ENCODE measurements at places on chromosomes 3 and 15. TPM values are rescaled to one million over a fixed set of nuclear protein-coding genes. Genes with fewer than 3 reads are reported as not detected.

The GPR160 gene
- 2.6 TPM for total RNA-seq

The SCAPER gene
- 33.0 TPM for total RNA-seq

The COLQ gene
- 11.0 TPM for total RNA-seq

The KLF13 gene
- 51.2 TPM for total RNA-seq

The TMEM87A gene
- 30.8 TPM for total RNA-seq

The TKT gene
- total RNA-seq: 58.5 TPM

The SLC12A1 gene
- not detected for total RNA-seq

The RAB11A gene
- 176 TPM for total RNA-seq

The TMC3 gene
- 0.19 TPM for total RNA-seq

The SLC6A1 gene
- total RNA-seq: 1.1 TPM

Measured in heart left ventricle (tissue), 16 donors.